Fibroblast of the aortic adventitia (primary cell): ENCODE measurements at places on chromosomes 7 and 10. TPM values are rescaled to one million over a fixed set of nuclear protein-coding genes. Genes with fewer than 3 reads are reported as not detected.

GRCh38 chr7:108535744-108536143, 9.8 kb upstream of the PNPLA8 start:
- no peak for DNase-seq

GRCh38 chr10:101968940-101969321, 87.0 kb downstream of the ARMH3 start:
- DNase-seq = no peak

SPDYE6 gene
- not detected in 2 replicates for total RNA-seq

HTR7 gene
- 0.25 and 4.6 TPM in 2 replicates for total RNA-seq

CRHR2 gene
- total RNA-seq = not detected in 2 replicates

DNA sequence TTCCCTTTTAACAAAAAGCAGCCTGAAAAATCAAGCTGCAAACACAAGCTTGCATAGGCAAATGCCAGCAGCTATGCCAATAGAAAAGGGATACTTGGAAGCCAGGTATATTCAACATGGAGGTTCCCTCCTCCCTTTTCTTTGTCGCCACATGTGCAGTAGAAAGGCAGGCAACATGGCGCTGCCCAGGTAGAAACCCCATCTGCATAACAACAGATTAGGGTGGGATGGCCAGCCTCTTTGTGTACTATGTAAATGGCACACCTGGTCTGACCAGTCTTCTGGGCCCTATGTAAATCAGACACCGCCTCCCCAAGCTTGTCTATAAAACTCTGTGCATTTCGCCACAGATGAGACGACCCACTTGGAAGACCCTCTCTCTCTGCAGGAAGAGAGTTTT, 58.1 kb downstream of the CCDC3 start:
- DNase-seq = no peak
